ENCODE measurements at places on chromosomes 3 and 15. TPM values are rescaled to one million over a fixed set of nuclear protein-coding genes. Genes with fewer than 3 reads are reported as not detected.

EIF3J gene
- 65.0 TPM for total RNA-seq

NRG4 gene
- not detected for total RNA-seq

DNA sequence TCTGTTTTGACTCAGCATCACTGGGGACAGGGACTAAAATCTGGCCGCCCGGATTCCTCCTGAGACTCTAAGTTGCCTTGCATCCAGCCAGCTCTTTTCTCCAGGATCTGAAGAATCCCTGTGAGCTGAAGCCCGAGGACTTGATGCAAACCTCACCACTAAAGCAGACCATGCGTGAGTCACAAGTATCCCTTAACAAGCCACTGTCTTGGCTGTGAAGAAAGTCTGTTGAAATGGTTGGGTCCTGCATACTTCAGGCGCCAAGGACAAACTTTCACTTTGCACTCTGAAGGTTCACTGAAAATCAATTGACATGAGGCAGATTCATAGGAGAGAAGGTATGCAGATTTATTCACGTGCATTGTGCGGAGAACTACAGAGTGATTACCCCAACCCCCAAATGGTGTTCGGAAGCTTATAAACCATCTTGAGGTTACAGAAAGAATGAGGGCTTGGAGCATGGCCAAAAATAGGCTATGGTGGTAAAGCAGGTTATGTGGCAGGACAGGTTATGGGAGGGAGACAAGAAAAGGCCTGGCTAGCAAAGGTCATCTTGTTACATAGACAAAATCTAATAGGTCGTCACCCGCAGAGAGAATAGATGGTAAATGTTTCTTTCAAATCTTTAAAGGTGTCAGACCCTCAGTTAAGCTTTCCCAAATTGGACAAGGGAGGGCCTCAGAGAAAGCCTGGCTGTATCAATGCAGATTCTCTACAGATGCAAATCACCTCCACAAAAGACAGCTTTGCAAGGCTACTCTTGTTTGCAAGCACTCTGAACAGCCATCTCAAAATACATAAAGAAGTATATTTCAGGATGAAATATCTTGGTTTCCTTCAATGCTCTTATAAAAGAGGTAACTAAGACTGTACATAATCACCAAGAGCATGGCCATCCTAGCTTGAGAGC lies 126.3 kb upstream of the PLAAT1 start:
- no peaks in the 10 kb centered on the region for H3K4me1 ChIP-seq
- DNase-seq: no peak
- H3K27me3 ChIP-seq: no peaks in the 10 kb centered on the region
- H3K36me3 ChIP-seq: no peaks in the 10 kb centered on the region

DNA sequence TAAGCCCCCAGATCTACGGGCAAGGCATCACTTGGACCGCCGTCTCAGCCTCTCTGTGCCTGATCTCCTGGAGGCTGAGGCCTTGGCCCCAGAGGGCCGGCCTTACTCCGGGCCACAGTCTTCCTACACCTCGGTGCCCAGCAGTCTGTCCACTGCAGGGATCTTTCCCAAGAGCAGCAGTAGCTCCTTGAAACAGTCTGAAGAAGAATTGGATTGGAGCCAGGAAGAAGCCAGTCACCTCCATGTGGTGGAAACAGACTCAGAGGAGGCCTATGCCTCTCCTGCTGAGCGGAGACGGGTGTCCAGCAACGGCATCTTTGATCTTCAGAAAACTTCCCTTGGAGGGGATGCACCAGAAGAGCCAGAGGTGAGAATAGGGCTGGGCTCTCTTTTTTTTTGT lies 67.0 kb downstream of the MCTP2 start:
- H3K36me3 ChIP-seq: no peaks in the 10 kb centered on the region
- no peak overlapping the region for H3K4me3 ChIP-seq
- no peaks in the 10 kb centered on the region for H3K4me1 ChIP-seq
- H3K27ac ChIP-seq: no peak overlapping the region
- no peak for DNase-seq

- no peaks in the 10 kb centered on the region for H3K27me3 ChIP-seq
- no peak overlapping the region for H3K27ac ChIP-seq
- H3K4me1 ChIP-seq: peaks cover 56% of the 10 kb centered on the region
Observed at GRCh38 chr3:105847452-105847851, 21.4 kb downstream of the CBLB start.

- H3K27ac ChIP-seq: no peak overlapping the region
- no peaks in the 10 kb centered on the region for H3K4me1 ChIP-seq
- H3K36me3 ChIP-seq: peaks cover 56% of the 10 kb centered on the region
- no peak for DNase-seq
- H3K27me3 ChIP-seq: no peaks in the 10 kb centered on the region
Observed at GRCh38 chr3:3141939-3142338, 15.2 kb downstream of the TRNT1 start.

- H3K36me3 ChIP-seq: no peaks in the 10 kb centered on the region
- H3K4me1 ChIP-seq: peaks cover 6% of the 10 kb centered on the region
- H3K27me3 ChIP-seq: no peaks in the 10 kb centered on the region
Observed at GRCh38 chr15:33086500-33087121, 107.9 kb downstream of the FMN1 start.

GRCh38 chr3:118760585-118761290 lies 273.9 kb downstream of the IGSF11 start:
- H3K4me1 ChIP-seq: no peaks in the 10 kb centered on the region
- H3K36me3 ChIP-seq: no peaks in the 10 kb centered on the region
- H3K27me3 ChIP-seq: no peaks in the 10 kb centered on the region
- no peak overlapping the region for H3K27ac ChIP-seq
- DNase-seq: no peak

- no peak overlapping the region for H3K4me3 ChIP-seq
- H3K4me1 ChIP-seq: no peaks in the 10 kb centered on the region
- no peaks in the 10 kb centered on the region for H3K36me3 ChIP-seq
- H3K27me3 ChIP-seq: no peaks in the 10 kb centered on the region
Observed at GRCh38 chr3:179898024-179898423, 138.7 kb downstream of the PEX5L start.

GRCh38 chr3:42709621-42710020 lies 7.0 kb upstream of the HHATL start:
- no peaks in the 10 kb centered on the region for H3K36me3 ChIP-seq
- no peak for DNase-seq
- no peaks in the 10 kb centered on the region for H3K4me1 ChIP-seq
- no peak overlapping the region for H3K4me3 ChIP-seq
- no peak overlapping the region for H3K27ac ChIP-seq

Measured in CD4-positive, alpha-beta memory T cell (primary cell).